Transverse colon (tissue), 4 donors: ENCODE measurements at places on chromosomes 1 and 21. TPM values are rescaled to one million over a fixed set of nuclear protein-coding genes. Genes with fewer than 3 reads are reported as not detected.
A peak's percentile ranks its signal among the peaks of the same experiment; 100 is the strongest.

GRCh38 chr1:222583079-222583478 lies 6.7 kb downstream of the TAF1A start:
- DNase-seq: no peak

DNA sequence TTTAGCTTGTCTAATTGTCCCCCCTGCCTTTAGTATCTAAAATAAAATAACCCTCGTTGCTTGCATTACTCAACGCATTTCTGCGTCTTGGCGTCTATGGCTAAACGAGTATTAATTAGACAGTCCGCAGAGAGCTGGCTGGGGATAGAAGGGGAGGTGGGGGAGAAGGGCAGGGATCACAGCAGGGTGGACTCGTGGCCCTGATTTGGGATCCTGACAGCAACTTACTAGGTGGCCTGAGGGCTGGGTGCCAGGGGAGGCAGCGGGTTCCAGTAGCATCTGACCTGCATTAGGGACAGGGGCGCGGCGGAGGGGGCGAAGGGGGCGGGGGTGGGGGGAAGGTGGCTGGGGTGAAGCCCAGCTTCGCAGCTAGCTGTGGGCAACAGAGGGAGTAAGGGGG lies 1.1 kb upstream of the BACE2 start:
- no peak for DNase-seq

GRCh38 chr1:241310451-241310850 lies 46.6 kb downstream of the RGS7 start:
- no peak for DNase-seq

DNA sequence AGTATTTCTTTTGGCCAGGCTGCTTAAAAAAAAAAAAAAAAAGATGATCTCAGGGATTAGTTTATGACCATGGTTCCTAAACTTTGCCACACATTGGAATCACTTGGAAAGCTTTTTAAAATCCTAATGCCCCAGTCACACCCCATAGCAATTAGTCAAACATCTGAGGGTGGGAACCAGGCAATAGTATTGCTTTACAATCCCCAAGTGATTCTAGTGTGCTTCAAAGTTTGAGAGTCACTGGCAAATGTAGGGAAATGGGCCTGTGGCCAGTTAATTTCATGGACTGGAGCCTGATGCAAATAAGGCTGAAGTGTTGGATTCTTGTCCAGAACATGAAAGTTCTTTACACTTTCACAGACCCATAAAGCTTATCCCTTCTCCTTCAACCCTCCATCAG lies 374.6 kb upstream of the ESRRG start:
- DNase-seq: no peak

DNA sequence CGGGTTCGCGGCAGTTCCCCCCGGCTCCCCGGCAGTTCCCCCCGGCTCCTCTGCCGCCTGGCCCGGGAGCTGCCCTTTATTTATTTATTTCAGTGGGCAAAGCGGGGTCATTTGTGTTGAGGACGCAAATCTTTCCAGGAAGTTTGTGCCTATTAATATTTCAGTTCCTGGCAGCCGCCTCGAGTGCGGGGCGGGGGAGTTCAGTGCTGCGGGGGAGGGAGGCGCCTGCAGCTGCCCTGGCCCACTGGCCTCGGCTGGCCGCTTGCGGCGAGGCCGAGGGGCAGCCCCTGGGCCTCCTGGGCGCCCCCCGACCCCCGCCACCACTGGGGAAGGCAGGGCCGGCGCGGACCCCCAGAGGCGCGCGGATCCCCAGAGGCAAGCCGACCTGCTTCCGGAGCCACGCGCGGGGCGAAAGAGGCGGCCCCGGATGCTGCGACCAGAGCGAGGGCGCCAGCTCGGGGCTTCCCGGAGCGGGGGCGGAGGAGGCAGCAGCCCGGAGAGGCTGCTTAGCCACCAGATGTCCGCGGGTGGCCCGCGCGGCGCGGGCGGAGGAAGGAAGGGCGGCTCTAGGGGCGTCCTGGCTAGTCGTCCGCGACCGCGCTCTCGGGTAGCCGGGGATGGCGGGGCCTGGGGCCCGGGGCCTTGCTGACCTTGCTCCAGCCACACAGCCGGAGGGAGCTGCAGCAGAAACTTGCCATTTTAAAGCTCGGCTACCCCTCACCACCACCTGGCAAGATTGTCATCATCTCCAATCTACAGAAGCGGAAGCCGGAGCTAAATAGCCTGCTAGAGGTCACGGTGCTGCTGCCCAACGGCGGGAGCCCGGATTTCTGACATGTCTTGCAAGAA lies 48.0 kb downstream of the H3-3A start:
- DNase-seq: peak; percentile 73

GRCh38 chr1:96843196-96843595 lies 121.6 kb downstream of the PTBP2 start:
- no peak for DNase-seq

DNA sequence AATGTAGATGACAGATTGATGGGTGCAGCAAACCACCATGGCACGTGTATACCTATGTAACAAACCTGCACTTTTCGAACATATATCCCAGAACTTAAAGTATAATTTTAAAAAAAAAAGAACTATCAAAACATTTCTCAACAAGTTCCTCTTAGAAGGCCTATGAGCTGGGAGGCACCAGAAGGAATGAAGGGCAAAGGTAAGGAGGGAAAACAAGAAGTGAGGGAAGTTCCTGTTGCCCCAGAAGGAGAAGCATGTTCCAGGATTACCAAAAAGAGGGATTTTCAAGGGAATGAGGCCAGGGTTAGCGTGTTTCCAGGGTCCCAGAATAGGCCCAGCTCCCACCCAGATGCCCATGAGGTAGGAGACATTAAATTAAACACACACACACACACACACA lies 361.0 kb downstream of the SETD4 start:
- no peak for DNase-seq

GRCh38 chr1:172180501-172181285 lies 239.8 kb upstream of the C1orf105 start:
- DNase-seq: peak; percentile 50

DNA sequence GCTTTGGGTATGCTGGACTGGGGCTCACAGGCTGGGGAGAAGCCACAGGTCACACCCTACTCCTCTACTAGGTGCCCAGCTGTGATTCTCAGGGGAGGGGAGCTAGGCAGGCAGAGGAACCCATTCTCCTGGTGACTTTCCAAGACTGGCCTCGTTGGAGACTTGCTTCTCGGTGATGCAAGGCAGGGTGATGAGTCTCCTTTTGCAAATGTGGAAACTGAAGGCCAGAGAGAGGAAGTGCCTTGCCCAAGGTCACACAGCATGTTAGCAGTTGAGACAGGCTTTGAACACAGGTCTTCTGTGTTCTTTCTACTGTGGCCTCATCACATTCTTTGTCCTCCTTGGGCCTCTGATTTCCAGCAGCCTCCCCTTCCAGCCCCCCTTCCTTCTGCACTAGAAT lies 20.5 kb upstream of the C1QA start:
- DNase-seq: no peak

DNA sequence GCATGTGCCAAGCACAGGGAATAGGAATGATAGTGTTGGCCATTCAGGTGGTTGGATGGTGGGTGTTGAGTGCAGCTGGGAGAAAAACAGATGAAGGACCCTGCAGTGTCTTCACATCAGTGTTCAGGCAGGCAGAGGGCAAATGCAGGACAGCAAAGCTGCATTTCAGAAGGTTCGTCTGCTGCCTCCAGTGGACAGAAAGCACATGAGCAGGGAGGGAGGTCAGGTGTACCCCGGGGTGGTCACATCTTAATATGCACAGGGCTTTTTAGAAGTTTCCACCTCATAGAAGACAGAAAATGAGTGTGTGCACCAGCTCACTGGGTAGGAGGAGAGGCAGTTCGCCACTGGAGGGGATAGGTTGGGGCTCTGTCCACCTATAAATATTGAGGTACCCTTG lies 184.9 kb downstream of the SLC35F3 start:
- no peak for DNase-seq

- no peak for DNase-seq
These were observed 163.5 kb downstream of the RYR2 start for GRCh38 chr1:237205400-237206064.

- no peak for DNase-seq
These were observed 8.7 kb downstream of the SYNJ1 start for GRCh38 chr21:32719085-32719484.

LAPTM5 gene
- 66.6 TPM for total RNA-seq

ARHGEF10L gene
- 115 TPM for total RNA-seq

TENT5C gene
- total RNA-seq: 30.8 TPM

MYBPH gene
- not detected for total RNA-seq

CFAP107 gene
- not detected for total RNA-seq

KRTAP6-2 gene
- total RNA-seq: not detected

SERPINC1 gene
- total RNA-seq: not detected

HOOK1 gene
- 20.6 TPM for total RNA-seq

AIRE gene
- not detected for total RNA-seq
